ENCODE measurements at places on chromosomes 12 and 14.

DNA sequence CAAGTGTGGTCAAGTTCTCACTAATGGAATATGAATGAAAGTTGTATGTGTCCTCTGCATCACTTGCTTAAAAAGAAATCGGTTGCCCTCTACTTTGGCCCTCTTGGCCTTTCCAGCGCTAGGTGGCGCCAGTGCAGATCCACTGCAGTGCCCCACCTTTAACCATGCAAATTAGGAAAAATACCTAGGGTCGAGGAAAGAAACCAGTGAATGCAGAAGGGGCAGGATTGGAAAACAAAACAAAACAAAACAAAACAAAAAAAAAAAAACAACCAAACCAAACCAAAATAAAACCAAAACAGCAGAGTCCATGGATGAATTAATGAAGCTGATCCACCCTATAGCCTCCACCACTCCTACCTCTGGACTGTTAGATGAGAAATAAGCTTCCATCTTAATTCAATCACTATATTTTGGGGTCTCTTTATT is 12.9 kb upstream of the NEMF start:
- DNase-seq = no peak

GRCh38 chr14:21334202-21334906 is 49.5 kb downstream of the SUPT16H start:
- no peak for DNase-seq

DNA sequence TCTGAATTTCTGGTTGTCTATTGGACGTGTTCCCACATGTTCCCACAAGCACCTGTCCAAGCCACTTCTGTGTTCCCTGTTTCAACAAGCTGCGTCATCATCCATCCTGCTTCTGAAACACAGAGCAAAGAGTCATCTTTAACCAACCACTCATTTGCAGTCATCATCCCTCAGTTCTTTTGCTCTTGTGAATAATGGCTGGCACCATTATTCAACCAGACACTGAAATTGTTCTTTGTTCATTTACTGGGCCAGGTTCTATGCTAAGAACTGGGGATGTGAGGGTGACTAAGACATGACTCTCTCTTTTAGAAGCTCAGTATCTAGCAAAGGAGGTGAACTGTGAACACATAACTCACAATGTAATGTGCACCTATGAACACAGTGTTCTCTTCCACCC is 40.7 kb upstream of the ANO4 start:
- DNase-seq = peak; percentile 7

DNA sequence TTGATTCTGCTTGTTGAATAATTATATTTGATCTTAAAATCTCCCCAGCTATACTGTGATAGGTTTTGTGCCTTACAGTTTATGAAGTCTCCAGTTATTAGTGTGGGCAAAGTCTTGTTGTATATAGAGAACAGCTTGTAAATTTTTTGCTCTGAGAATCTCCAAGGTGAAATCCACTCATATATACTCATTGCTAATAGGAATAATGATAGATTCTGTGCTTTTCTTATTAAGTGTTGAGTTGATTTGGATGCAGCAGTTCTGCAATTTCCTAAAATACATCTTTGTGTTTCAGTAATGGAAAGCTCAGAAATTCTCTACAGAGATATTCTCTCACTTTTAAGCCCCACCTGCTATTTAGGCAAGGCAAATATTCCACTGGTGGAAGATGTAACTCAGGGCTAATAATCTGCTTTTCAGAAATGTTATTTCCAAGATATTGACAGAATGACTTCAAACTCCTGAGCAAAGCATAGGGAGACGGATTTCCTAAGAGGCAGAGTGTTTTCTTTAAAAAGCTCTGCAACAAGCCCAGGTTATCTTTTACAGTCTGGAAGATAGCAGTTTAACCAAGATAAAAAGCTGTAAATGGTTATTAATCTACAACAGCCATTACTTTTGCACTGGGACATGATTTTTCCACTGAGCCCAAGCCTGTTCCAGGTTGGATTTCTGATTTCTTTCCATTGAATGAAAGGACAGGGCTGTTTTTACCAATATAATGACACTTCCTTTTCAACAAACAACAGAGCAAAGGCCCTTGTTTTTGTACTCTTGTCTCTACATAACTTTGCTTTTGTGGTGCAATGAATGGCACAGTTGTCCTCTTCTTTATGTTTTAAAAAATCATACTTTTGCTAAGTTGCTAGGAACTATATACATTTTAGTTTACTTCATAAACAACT is 239.9 kb upstream of the ATP2B1 start:
- no peak for DNase-seq

DNA sequence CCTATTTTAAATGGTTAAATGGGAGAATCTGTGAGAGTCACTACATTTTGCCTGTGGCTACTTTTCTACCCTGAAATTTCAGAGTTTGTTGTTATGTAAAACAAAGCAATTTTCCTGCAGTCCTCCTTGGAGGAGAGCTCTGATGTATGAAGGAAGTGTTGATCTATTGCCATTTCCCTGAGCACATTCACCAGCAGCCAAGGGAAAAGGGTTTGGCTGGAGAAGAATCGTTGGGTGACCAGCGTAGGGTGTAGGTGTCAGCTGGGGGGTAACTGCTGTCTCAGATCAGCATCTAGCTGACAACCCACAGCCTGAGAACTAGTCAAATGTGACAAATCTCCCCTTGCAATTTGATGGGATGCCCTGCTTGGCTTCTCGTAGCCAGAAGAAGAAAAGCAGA is 230.5 kb downstream of the PDZRN4 start:
- DNase-seq = no peak

DNA sequence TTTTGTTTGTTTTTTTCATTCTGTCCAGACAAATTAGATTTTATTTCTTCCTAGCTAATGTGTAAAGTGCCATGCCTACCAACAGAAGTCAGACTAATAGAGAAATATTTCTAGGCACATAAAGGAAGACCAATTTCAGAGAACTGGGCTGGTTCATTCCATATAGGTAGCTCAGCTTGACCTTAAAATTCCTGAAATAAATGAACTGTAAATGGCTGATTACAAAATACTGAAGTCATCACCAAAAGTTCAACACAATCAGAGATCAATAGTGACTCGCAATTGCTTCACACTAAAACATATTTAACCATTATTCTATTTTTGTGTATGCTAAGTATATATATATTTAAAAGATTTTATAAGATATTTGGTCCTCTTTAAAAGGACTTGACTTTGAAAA is 34.2 kb downstream of the PTPRB start:
- no peak for DNase-seq

- DNase-seq = peak; percentile 74
Observed at GRCh38 chr12:109951751-109952150, 44.4 kb downstream of the GIT2 start.

DNA sequence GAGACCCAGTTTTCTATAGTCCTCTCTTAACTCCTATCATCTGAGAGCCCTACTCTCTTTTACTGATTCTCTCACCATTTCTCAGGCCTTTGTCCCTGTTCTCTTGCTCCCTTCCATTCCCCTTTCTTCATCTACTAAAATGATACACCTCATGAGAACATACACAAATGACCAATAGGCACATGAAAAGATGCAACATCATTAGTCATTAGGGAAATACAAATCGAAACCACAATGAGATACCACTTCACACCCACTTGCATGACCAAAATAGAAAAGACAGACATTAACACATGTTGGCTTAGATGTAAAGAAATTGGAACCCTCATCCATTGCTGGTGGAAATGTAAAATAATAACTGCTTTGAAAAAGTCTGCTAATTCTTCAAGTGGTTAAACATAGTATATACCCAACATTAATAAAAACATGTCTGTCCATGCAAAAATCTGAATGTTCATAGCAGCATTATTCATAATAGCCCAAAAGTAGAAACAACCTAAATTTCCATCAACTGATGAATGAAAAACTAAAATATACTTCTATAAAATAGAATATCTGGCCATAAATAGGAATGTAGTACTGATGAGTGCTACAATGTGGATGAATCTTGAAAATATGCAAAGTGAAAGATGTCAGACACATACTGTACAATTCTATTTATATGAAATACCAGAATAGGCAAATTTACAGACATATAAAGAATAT is 66.0 kb downstream of the DENND5B start:
- peak; percentile 67 for DNase-seq

DNA sequence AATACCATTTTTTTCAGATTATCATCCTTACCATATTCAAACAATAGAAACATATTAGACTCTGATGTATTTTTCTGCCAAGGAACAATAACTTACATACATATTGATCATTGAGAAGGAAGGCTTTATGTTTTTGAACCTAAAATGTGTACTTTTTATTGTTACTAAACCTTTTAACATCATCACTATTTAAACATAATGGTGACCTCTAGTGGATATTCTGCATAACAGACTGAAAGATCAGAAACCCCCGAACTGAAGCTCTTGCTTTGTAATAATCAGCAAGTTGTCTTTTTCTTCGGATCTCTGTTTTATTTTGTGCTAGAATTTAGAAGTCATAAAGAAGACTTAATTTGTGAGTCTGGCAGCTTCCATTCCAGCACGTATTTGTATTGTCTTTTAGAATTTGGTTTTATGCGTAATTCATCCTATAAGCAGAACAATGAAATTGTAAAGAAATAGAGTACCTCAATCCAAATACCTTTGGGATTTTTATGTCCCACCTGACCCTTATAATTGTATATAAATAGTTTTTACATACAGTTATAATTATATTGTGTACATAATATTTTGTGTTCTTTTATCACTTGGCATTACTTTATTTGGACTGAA is 125.9 kb upstream of the ATF1 start:
- no peak for DNase-seq

- no peak for DNase-seq
Observed at GRCh38 chr12:24109381-24110039, 160.0 kb upstream of the SOX5 start.

DNA sequence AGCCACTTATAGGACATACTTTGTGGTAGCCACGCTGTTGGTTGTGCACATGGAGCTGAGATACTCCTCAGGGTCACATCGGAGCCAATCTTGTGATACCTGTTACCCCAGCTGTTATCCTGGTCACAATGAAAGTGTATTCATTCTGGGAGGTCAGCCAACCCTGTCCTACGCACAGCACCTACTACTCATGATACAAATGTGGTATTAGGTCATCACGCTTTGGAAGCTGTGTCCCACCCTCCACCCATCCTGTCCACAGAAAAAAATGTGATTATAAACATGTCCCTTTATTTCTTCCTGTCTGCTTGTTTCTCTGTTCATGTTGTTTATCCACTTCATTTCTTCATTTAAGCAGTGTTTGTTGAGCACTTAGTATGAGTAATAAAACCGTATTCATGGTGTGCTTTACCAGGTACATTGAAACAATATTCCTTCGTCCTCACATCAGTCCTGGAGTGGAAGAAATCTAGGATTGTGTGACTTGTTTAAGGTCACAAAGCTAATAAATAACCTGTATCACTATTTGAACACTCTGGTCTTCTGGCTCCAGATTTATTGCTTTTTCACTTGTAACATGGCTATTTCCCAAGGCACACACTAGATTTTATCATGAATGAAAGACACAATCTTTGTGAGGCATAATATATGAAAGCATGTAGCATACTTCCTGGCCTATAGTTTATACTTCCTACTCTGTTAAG is 73.1 kb downstream of the DERA start:
- DNase-seq = no peak

- DNase-seq = no peak
Observed at GRCh38 chr12:78977304-78977867, 112.8 kb downstream of the SYT1 start.

DNA sequence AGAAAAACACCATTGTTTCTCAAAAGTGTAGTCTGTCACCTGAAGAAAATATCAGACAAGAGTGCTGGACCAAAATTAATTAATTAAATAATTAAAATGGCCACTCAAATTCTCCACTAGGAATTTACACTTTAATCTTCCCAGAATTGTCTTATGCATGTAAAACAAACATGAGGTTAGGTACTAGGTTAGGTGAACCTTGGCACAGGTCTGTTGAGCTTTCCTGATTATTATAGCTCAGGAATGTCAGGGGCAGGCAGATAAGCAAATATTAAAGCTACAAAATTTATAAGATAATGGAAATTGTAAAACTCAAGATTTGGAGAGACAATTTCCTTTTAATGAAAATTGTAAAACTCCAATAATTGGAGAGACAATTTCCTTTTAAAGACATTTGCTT is 253.2 kb downstream of the BMP4 start:
- DNase-seq = no peak

GRCh38 chr14:78282437-78282836 is 112.3 kb downstream of the NRXN3 start:
- DNase-seq = no peak

DNA sequence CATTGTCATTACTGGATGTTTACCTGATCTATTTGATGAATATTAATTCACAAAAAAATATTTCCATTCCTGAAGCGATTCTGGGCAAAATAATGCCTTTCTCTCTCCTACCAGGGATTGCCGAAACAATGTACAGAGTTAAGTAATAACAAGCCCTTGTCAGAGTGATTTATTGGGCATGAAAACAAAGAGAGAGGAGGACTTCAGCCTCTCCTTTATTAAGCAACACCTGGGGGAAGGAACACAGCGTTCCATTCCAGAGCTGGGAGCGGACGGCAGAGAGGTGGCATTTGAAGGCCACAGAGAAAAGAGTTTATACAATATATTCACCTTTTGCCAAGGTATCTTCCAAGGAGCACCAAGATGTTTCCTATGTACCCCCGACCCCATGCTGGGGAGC is 165.8 kb downstream of the KSR2 start:
- no peak for DNase-seq

DNA sequence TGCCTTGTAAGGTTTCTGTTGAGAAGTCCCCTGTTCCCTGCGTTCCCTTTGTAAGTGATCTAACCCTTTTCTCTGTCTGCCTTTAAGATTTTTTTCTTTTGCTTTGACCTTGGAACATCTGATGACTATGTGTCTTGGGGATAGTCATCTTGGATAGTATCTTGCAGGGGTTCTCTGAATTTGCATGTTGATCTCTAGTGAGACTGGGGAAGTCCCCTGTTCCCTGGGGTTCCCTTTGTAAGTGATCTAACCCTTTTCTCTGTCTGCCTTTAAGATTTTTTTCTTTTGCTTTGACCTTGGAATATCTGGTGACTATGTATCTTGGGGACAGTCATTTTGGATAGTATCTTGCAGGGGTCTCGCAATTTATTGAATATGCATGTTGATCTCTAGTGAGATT is 38.2 kb upstream of the TMX1 start:
- no peak for DNase-seq

GRCh38 chr14:105181549-105182295 is 610 bp upstream of the NUDT14 start:
- DNase-seq = no peak

- no peak for DNase-seq
Observed at GRCh38 chr12:75592638-75593335, 81.4 kb upstream of the KRR1 start.

DNA sequence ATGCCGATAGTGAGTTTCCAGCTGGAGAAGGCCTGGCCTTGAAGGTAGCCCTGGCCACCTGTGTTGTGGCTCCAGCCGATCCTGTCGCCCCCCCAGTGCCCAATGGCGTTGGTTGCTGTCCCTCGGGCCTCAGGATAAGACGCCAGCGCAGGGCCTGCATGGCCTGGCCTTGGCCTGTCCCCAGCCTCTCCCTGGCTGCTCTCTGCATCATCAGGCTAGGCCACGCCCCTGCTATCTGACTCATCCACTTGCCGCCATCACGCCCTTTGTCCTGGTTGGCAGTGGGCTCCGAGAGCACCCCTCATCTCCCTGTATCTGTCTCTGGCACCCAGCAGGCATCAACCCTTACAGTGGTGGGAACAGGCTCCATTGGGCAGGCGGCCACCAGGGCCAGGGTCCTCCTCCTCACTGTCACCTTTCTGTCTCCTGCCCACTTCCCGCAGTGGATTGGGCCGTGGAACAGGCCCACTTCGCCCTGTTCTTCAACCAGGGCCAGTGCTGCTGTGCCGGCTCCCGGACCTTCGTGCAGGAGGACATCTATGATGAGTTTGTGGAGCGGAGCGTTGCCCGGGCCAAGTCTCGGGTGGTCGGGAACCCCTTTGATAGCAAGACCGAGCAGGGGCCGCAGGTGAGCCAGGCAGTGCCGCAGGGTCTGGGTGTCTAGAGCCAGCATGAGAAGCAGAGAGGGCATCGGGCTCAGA is 25.6 kb downstream of the ALDH2 start:
- no peak for DNase-seq

All from skeletal muscle cell (primary cell).